B cell (primary cell): ENCODE measurements at places on chromosomes 2 and 18. TPM values are rescaled to one million over a fixed set of nuclear protein-coding genes. Genes with fewer than 3 reads are reported as not detected.
A peak's percentile ranks its signal among the peaks of the same experiment; 100 is the strongest.

SPATS2L gene
- 0.36 and 0.44 TPM in 2 replicates for total RNA-seq

HAAO gene
- 17.6 and 21.0 TPM in 2 replicates for total RNA-seq

TCF23 gene
- 0.10 TPM in 1 of 2 replicates, not detected in the other for total RNA-seq

SPRED2 gene
- total RNA-seq, result 0.53 and 1.3 TPM in 2 replicates

TMEM163 gene
- total RNA-seq, result 5.6 and 6.2 TPM in 2 replicates

PJVK gene
- total RNA-seq, result 4.0 and 7.9 TPM in 2 replicates

TNFRSF11A gene
- 0.41 and 1.7 TPM in 2 replicates for total RNA-seq

ALKAL2 gene
- 5.3 and 5.7 TPM in 2 replicates for total RNA-seq

ASXL3 gene
- total RNA-seq, result 0.02 TPM in 1 of 2 replicates, not detected in the other

TMEM200C gene
- not detected in 2 replicates for total RNA-seq

PSME4 gene
- 59.9 and 61.9 TPM in 2 replicates for total RNA-seq

- DNase-seq, result no peak
Measured at GRCh38 chr2:106139238-106139935, 54.7 kb downstream of the UXS1 start.

- DNase-seq, result no peak
Measured at GRCh38 chr2:18597618-18598017, 8.2 kb upstream of the NT5C1B start.

DNA sequence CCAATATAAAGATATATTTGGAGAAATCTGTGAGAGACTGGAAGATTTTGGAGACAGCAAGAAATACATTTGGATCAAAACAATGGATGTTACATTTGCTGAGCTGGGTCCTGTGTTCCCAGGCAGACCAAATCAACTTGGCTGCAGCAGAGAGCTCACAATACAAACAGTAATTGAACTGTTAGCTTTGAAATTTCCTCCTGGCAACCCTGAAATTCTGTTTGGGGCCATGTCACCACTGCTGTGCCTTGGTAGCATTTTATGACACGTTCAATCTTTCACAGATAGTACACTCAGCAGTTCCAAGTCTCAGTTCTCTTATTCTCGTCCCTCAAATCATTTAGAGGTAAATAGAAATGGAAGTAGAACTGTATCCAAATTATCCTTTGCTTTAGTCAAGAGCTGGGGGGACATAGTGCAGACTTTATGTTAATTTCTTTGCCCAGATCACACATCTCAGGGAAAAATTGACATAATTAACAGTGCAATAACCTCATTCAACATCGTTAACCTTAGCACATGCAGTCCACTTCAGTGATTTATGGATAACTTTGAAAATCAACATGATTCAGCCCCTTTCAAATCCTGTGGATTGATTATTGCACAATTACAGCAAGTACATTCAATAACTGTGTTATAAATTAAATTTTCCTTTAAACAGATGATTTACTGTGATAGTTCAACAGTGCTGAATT, 277.4 kb upstream of the MC4R start:
- no peak for DNase-seq

DNA sequence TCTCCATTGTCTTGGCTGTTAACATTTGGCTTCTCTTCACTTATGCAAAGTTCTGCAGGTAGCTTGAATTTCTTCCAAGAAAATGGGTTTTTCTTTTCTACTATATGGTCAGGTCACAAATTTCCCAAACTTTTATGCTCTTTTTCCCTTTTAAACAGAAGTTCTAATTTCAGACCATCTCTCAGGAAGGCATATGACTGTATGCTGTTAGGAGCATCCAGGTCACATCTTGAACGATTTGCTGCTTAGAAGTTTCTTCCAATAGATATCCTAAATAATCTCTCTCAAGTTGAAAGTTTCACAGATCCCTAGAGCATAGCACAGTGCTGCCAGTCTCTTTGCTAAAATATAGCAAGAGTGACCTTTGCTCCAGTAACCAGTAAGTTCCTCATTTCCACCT, 932.5 kb downstream of the DPP10 start:
- no peak for DNase-seq

GRCh38 chr18:29418136-29418535, 1241.2 kb upstream of the CDH2 start:
- DNase-seq, result no peak

DNA sequence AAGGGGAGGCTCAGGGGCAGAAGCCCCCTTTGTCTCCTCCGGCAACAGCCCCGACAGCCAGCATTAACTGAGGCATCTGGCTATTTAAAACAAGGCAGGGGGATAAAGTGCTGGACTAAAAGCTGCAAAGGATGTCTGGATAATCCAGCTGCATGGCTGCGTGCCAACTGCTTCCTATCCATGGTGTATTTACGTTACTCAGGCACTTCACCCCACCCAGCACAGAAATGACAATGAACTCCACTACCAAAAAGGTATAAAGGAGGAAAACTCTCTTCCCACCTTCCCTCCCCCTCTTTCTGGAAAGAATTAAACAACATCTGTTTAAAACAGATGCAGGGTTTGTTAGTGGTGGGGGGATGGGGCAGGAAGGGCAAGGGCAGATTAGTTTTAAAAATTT, 82.5 kb downstream of the SPRED2 start:
- DNase-seq, result no peak

- no peak for DNase-seq
Measured at GRCh38 chr2:37784071-37784758, 112.8 kb upstream of the CDC42EP3 start.

DNA sequence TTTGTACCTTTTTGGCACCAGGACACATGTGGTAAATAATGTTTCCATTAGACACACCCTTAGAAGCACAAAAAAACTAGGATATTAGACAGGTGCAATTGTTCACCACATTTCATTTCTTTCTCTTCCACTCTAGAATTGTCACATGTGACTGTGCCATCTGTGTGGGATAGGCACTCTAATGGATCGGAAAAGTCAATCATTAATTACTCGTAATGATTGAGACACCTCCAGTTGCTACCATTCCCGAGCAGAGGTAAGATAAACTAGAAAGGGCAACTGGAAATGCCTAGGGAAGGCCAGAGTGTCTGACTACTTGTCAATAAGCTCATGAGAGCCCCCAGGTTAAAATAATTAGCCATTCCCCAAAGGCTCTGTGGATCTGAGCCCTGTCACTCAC, 59.9 kb downstream of the METTL4 start:
- no peak for DNase-seq

- no peak for DNase-seq
Measured at GRCh38 chr2:240917684-240918257, 11.6 kb downstream of the CROCC2 start.

- no peak for DNase-seq
Measured at GRCh38 chr2:237546876-237547395, 19.4 kb upstream of the PRLH start.

- DNase-seq, result peak; percentile 27
Measured at GRCh38 chr2:58045580-58046334, 849 bp upstream of the VRK2 start.

GRCh38 chr2:20390524-20391123, 40.0 kb upstream of the PUM2 start:
- no peak for DNase-seq

- no peak for DNase-seq
Measured at GRCh38 chr18:60466677-60467076, 94.1 kb upstream of the MC4R start.

GRCh38 chr2:29455200-29455860, 340.1 kb downstream of the CLIP4 start:
- DNase-seq, result no peak

DNA sequence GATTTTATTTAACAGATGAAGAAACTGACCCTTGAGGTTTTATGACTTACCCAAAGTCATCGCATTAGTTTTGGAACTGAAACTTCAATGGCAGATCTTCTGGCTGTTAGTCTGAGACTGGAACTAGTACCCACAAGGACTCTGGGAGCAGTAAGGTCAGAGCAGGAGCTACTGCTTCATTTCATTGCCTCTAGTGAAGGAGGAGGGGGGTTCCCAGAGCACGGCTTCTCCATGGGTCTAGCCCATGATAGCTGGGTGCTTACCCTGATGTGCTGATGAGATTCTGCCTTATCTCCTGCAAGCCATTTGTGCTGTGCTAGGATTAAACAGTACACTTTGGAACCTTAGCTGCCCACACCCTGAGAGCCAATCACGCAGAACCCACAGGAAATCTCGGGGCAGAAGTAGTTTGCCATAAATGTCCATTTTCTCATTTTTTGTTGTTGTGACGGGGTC, 5.4 kb upstream of the RNASEH1 start:
- DNase-seq, result peak; percentile 51

DNA sequence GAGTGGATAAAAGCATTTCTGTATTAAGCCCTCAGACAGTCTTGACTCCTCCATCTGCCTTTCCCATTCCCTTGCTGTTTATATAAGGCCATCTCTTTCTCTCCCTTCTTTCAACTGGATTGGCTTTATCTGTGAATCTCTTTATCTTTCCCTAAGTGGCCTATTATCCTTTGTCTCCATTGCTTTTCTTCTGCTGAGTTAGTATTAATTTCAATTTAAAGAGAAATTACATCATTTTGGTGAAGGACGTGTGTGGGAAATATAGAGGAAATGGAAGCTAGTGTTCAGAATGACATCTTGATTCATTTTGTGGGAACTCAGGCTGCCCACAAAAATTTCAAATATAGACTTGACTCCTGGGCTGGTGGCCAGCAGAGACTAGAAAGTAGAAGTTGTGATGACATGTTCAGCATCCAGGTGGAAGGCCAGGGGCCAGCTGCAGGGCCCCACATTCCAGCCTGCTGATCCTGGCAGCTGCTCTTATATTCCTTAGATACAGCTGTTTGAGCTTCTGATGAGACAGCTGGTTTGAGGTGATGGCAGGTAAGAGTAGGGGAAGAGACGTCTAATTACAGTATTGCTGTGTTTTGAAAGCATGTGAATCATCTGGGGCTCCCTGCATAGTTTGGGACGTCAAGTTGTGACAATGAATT, 52.3 kb downstream of the DIS3L2 start:
- no peak for DNase-seq

- DNase-seq, result no peak
Measured at GRCh38 chr2:88168386-88168785, 1.8 kb upstream of the THNSL2 start.

GRCh38 chr2:235170536-235171521, 219.0 kb downstream of the SH3BP4 start:
- DNase-seq, result no peak

DNA sequence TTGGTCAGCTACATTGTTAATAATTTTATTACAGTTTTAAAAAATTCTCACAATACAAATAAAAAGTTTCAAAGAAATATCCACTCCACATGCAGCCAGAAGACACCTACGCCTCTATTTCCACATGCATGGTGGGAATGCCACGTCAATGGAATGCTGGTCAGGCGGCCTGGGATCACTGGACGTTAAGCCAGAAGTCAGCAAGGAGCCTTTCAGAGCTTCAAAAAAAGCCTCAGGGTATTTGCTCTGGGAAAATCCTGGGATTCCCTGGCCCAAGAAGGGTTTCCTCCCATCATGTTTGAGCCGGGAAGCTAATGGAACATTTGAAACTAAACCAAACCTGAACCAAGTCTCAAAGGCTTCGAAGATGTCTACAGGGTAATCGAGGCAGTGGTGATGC, 241.9 kb upstream of the PXDN start:
- DNase-seq, result no peak

GRCh38 chr18:9526458-9526857, 51.1 kb downstream of the RALBP1 start:
- no peak for DNase-seq

DNA sequence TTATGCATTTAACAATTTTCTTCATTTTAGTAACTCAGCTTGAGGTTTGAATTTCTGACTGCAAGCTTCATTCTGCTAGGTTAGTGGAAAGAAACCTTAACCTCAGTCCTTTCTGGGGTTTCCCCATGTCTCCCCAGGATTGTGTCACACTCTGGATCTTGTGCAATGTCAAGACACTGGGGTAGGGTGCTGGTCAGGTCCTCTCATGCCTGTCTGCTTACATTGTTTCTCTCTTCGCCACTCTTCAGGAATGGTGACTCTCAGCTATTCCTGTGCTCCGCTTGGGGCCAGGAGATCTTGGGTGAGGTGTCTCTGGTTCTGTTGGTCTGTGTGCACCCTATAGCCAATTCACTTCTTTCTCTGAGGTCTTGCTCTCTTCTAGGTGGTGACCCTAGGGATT, 23.9 kb downstream of the CTLA4 start:
- no peak for DNase-seq

GRCh38 chr2:40202798-40203400, 249.0 kb downstream of the SLC8A1 start:
- no peak for DNase-seq

DNA sequence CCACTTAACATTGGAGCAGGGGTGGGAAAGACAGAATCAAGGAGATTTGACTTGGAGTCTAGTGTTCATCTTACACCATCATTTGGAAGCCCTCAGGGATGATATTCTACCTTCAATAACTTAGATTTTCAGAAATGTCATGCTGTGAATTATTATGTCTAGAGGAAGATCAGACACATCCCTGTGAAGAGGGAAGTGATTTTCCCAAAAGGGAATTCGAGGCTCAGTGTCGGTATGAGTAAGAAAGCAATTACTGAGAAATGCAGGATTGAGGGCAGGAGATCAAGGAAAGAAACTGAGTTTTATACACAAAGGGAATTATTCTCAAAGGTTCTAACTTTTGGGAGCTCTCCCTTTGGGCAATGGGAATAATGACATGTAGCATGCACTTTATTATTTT, 25.6 kb upstream of the ATIC start:
- DNase-seq, result no peak

DNA sequence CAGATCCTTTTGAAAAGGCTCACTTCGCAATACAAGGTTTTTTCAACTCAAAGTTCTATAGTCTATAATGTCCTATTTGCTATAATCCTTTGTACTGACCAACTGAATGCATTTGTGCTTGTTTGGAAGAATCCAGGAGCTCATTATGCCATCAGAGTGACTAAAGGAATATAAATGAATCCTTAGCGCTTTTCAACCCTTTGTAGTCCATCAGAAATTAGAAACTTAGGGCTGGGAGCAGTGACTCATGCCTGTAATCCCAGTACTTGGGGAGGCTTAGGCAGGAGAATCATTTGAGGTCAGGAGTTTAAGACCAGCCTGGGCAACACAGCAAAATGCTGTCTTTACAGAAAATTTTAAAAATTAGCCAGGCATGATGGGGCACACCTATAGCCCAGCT, 330.2 kb upstream of the CHAC2 start:
- DNase-seq, result no peak

DNA sequence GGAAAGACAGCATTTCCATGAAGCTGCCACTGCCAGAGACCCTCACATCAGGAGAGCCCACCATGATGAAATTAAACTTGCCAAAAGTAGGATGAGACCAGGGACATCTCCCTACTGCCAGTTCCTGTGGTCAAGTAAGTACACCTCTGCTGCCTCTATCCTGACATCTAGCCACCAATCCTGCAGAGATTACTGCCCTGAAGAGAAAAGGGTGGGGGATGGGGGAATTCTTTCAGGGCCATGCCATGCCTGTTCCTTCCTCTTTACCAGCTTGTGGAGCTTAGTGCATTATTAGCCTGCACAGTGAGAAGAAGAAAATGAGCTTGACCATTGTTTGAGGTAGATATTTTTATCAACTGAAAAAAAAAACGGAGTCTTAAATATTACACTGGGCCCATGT, 397.2 kb upstream of the CDH2 start:
- DNase-seq, result no peak
